ENCODE measurements at places on chromosomes 6 and 20.
A peak's percentile ranks its signal among the peaks of the same experiment; 100 is the strongest.

DNA sequence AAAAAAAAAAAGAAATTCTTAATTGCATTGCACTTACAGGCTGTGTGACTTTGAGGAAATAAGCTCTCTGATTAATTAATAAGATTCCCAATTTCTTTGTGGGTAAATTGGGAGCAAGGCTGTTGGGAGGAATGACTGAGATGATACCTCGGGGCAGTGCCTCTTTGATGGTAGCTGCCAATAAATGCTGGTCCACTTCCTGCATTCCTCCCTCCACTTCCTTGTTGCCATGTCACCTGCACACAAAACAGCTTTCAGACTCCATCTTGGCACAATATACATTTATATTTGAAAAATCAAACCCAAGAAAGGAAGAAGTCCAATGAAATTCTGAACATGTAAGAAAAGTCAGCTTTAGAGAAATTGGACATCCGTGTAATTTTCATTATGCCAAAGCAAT, 45.1 kb downstream of the MTHFD1L start:
- DNase-seq, result no peak

DNA sequence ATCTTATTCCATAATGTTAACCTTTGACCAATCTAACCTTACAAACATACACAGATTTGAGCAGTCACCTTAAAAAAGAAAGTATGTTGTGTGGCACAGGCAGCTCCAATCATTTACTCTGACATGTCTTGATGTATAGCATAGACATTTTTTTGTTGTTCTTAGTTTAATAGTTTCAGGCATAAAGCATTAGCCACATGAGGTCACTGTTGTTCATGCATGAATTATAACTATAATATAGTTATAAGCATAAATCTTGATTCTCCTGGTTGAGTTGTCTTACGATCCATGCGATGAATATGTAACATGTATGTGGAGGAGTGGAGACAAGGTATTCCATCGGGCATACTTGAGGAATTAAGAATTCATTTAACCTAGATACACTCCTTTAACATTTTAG, 26.1 kb upstream of the NKAIN2 start:
- DNase-seq, result no peak

- DNase-seq, result no peak
Observed at GRCh38 chr6:22878706-22879105, 309.3 kb downstream of the HDGFL1 start.

DNA sequence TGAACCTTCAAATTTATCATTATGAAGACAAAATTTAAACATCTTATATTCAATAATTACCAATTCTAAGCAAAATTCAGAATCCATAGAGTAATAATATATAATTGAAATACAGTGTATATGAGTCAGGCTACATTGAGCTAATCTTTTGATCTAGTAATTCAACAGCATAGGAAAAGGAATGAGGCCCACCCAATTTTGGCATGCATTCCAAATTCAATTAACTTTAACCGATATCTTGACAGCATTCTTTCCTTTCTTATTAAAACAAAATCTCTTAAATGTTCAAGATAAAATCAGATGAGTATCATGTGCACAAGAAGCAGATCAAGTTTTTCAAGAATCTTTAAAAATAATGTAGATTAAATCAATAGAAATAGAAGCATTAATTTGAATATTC, 132.9 kb upstream of the QKI start:
- no peak for DNase-seq

- DNase-seq, result no peak
Observed at GRCh38 chr6:163820745-163821458, 406.4 kb downstream of the QKI start.

- DNase-seq, result no peak
Observed at GRCh38 chr6:64691064-64691463, 1016.0 kb downstream of the EYS start.

GRCh38 chr6:62904687-62905086, 306.6 kb upstream of the FKBP1C start:
- DNase-seq, result peak; percentile 57

DNA sequence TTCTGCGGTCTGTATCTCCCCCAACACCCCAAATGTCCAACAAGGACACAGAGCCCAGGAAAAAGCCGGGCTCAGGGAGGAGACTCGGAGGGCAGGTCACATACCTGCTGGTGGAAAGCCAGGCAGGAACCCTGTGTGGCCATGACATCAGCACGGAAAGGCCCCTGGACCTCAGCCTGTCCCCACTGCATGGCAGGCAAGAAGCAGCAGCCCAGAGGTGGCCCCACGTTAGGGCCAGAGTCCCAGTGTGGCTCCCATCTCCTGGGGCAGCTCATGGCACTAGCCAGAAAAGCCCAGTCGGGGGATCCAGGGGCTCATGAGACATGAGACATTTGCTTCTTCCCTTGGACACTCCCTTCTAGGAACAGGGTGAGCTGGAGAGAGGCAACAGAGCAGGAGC, 258.7 kb downstream of the DLL1 start:
- peak; percentile 65 for DNase-seq

DNA sequence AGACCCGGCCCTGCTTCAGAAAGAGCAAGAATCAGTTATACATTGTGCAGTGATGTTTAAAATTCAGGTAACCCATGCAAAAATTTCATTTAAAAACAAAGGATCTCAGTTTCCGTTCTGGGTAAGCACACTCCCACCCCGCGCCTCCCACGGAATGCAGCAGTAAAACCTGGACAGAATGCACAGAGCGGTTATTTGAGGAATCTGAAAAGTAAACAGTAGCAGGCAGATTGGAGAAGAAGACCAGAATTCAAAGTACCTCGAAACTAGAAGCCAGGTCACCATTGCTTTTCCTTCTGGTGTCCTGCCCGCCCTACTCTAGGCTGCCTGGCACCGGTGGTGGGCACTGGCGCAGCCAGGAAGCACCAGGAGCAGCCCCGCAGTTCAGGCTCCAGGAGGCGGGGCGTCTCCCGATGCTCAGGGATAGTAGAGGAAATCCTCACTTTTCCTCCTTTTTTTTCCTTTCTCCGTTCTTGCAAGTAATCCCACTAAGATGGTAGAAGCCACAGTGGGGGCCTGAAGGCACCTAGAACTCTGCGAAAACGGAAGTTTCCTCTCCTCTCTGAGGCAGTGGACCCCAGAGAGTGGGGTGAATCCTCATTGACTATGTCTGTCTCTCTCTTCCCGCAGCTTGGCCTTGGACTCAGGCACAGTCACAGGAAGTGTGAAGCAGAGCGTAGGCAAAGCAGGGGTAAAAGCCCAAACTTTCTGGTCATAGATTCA, 28.3 kb downstream of the METTL24 start:
- no peak for DNase-seq

- no peak for DNase-seq
Observed at GRCh38 chr6:122669868-122670267, 59.7 kb downstream of the PKIB start.

DNA sequence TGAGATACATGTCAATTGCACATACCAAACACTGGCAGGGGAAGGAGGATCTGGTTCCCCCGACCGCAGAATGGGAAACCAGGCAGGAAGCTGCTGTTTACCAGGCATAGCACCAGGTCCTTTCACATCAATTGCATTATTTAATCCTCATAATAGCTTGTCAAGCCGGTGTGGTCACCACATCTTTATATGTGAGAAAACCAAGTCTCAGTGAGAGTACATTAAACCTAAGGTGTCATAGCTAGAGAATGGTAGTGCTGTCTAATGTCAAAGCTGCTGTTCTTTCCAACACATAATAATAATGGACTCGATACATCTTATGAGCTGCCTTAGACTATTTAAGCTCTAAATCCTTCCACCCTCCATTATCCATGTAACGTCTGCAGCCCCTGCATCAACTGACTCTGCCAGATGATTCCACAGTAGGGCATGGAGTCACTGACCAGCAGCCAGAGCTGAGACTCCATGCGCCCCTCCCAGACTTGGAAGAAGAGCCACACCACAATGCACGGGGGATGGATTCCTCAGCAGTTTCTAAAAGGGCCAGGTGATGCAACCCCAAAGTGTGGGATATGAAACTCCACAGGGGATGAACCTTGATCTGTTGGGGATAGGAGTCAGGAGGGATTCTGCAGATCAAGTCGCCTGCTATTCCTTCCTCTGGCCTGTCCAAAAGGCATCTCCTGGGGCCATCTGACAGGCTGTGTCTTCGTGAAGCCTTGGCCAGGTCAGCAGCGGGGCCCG, 71.8 kb downstream of the GPR6 start:
- no peak for DNase-seq

- DNase-seq, result no peak
Observed at GRCh38 chr20:4056880-4057279, 41.5 kb upstream of the RNF24 start.

DNA sequence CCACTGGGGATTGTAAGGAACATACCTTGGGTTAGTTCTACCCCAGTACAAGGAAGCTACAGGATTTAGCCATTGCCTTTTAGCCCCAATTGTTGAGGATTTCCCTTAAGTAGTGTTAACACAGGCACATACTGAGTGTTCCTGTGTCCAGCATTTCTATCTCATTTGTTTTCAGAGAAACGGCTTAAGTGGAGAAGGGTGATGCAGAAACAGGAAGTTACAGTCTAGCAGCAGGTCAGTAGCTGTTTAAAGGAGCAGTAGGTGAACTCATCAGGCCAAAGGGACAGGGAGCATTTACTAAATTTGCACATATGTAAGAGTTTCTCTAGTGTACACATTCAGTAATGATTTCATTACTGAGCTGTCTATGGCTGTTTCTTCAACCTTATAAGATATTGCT, 644.2 kb upstream of the GJE1 start:
- DNase-seq, result no peak

GRCh38 chr6:148925701-148926100, 178.9 kb downstream of the UST start:
- no peak for DNase-seq

- no peak for DNase-seq
Observed at GRCh38 chr6:43454290-43454695, 1.1 kb downstream of the DLK2 start.

All from posterior vena cava (tissue), 2 donors.